Right forelimb (tissue), 1 donor: ENCODE measurements at places on chromosomes 5 and 9.

- no peak for DNase-seq
Measured at GRCh38 chr5:22560147-22560546, 293.0 kb downstream of the CDH12 start.

- peak; percentile 62 for DNase-seq
Measured at GRCh38 chr9:88537761-88538091, 2.7 kb downstream of the NXNL2 start.

DNA sequence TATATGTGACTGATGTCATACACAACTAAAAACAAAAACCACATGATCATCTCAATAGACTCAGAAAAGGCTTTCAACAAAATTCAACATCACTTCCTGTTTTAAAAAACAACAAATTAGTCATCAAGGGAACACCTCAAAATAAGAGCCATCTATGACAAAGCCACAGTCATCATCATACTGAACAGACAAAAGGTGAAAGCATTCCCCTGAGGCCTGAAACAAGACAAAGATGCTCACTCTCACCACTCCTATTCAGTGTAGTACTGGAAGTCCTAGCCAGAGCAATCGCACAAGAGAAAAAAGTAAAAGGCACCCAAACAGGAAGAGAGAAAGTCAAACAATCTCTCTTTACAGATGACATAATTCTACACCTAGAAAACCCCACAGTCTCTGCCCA lies 893.5 kb upstream of the EDIL3 start:
- no peak for DNase-seq

GRCh38 chr9:89436963-89437625 lies 60.8 kb downstream of the SEMA4D start:
- no peak for DNase-seq

DNA sequence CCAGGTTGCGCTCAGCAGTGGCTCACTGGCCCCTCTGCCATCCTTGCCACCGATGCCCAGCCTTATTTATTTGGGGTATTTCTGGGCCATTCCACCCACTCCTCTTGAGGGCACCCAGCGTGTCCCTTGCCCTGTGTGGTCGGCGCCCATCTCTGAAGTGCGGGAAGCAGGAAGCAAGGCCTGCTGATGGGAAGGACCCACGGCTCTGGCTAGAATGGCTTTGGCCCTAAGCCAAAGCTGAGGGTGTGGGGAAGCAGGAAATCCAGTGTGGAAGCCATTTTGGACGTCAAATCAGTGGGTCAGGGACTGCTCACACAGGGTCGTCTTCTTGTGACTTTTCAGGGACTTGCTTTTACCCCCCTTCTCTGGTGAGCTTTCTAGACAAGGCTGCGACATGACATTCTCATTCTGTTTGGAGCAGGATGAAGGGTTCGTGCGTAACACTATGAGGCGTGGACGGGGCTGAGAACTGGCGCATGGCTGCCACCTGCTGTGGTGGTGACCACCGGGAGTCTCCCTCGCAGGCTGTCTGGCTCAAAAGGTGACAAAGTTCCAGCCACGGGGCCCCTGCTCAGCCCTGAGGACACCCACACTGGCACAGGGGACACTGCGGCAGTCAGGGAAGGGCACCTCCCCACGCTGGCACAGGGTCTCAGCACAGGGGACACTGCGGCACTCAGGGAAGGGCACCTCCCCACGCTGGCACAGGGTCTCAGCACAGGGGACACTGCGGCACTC lies 50.7 kb upstream of the NKD2 start:
- DNase-seq = no peak

DNA sequence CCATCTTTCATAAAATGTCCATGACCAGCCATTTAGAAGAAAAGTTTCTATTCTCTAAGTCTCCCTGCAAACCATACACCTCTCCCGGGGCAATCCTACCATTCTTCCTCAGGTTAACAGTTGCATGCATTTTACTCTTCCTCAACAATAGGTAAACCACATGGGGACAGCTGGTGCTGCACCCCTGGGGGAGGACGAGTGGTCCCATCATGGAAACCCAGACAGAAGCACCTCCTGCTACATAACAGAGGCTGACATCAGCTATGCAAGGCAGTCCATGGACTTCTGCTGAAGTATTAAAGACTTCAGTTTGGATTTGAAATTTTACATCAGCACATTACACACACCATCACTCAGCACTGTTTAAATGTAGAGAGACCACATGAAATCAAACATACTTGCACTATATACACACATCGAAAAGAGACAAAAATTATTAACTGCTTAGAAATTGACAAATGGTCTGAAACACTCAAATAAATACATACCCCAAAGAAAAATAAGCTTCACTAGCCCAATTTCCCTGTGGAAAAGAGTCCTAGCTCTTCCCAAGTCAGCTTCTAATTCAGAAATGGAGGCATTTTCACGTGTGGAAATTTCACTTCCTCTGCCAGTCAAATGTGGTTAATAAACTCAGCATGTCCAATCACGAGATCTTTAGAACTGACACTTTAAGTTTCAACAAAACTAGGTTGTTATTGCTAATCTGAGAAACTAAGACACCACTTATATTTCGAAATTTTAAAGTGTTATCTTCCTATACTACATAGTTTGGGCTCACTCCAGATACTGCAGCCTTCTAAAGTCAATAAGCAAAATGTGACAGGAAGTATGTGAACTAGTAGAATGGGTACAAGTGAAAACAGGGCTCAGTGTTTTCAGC lies 173.4 kb downstream of the ROR2 start:
- no peak for DNase-seq

- no peak for DNase-seq
Measured at GRCh38 chr9:110821064-110821463, 152.5 kb downstream of the MUSK start.

DNA sequence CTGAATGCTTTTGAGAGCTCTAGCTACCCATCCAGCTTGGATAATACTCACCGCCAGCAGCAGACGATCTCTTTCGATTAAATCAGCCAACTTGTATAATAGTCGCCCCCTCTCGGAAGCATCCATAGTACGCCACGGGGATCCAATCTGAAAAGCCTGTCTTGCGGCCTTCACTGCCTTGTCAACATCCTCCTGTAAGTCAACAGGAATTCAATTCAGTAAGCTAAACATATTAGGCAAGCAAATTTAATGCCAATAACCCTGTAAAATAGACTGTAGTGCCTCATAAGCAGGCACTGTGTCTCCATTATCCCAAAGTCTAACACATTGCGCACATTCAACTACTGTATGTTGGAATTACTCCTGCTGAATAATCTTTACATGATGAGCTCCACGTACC lies 22.0 kb downstream of the ALDH1A1 start:
- DNase-seq = no peak

- no peak for DNase-seq
Measured at GRCh38 chr5:12780536-12780935, 876.3 kb upstream of the CTNND2 start.

GRCh38 chr9:14318934-14319580 lies 5.1 kb upstream of the NFIB start:
- no peak for DNase-seq

DNA sequence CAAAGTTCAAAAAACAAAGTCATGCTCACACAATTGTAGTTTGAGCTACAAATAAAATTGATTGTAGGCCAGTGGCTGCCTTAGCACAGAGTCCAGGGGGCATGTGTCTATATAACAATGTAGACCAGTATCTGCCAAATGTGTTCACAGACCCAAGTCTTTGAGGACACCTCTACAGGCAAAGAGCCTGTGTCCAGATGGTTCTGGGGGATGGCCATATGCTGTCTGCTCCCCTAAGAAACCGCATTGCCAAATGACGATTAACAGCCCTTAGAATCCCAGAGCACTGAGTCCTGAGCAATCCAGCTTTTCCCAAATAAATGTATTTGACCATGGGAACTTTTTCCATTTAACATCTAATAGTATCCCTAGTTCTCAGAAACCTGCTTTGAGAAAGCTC lies 169.6 kb downstream of the ADCY2 start:
- DNase-seq = no peak

GRCh38 chr9:7123743-7124142 lies 366.0 kb downstream of the KDM4C start:
- DNase-seq = no peak

GRCh38 chr9:34663303-34663605 lies 797 bp upstream of the CCL27 start:
- DNase-seq = no peak

DNA sequence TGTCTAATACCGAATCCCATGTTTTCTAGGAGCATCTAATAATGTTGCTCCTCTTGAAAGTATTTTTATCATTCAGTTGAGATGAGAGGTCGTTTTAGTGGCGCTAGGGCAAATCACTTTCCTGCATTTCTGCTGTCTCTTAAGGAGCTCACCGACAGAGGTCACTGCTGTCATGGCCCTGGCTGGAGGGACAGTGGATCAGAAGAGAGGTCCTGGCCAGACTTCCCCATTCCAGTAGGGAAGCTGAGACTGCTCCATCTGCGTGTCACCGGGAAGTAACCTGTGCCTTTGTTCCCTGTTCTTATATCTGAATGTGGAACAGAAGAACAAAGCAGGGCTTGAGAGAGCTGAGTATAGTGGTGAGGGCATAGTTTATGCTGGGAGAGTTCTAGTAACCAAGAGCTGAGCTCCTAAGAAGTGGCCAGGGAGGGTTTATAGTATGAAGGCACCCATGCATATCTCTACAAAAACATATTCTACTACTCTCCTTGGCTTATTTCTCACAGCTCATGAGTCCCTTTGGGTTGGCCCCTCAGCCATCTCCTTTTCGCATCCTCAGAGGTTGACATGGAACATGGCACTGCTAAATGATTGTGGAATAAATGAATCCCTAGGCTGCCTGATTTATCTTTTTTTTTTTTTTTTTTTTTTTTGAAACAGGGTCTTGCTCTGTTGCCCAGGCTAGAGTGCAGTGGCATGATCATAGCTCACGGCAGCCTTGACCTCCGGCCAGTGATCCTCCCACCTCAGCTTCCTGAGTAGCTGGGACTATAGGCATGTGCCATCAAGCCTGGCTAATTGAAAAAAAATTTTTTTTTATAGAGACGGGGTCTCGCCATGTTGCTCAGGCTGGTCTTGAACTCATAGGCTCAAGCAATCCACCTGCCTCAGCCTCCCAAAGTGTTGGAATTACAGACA lies 27.2 kb downstream of the ATP6V0E1 start:
- no peak for DNase-seq

DNA sequence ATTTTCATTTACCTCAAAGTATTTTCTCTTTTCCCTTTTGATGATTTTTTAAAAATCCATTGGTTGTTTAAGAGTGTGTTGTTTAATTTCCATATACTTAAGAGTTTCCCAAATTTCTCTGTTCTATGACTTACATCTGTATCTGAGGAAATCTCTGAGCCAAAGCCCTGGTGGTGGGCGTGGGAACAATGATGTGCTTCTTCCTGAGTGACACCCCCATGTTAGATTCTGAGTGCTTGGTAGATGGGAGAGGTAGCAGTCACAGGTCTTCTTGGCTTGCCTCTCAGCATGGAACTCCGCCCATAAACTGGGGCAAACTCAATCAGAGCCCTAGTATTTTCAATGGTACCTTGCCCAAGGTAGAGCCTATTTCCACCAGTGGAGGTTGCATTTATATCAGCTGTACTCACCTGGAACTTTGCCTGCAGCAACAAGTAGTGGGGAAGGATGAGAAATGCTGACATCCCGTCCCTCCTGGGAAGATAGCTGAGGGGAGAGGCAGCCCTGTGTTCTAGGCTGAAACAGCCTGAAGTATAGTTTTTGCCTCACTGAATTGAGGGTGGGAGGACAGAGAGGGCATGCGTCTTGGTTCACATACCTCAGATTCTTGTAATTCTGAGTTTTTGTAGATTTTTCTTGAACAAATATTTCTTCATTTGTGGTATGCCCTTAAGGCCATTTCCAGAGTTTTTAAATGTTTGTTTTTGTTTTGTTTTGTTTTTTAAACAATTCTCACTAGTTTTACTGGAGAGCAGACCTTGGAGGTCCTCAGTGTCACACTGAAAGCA lies 26.4 kb downstream of the C9orf43 start:
- no peak for DNase-seq
